ENCODE measurements at places on chromosomes 7 and 10. TPM values are rescaled to one million over a fixed set of nuclear protein-coding genes. Genes with fewer than 3 reads are reported as not detected.

Gene CUBN
- total RNA-seq: 6.8 TPM

Gene EN2
- total RNA-seq: not detected

- H3K4me3 ChIP-seq: peak overlapping the region; percentile 57
- H3K4me1 ChIP-seq: peaks cover 12% of the 10 kb centered on the region
- peak overlapping the region; percentile 59 for H3K27ac ChIP-seq
- no peaks in the 10 kb centered on the region for H3K27me3 ChIP-seq
These were observed 32.5 kb downstream of the GNA12 start for GRCh38 chr7:2811476-2812113.

DNA sequence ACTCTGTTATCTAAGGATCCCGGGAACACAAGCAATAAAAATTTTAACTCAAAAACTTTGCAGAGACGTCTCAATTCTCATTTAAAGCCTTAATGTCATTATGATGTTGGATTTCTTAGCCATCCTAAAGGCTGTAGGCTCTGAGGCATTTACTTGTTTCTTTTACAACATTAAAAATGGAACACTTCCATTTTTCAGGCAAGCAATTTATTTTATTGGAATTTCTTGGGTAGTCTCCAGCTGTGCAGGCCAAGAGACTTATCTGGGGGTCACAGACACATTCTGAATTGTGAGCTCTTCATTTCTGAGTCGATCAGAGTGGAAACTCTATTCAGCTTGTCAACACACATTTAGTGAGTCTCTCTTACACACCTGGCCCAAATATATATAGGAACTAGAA, 48.0 kb upstream of the KIF5B start:
- H3K4me1 ChIP-seq: peaks cover 13% of the 10 kb centered on the region
- DNase-seq: no peak
- H3K36me3 ChIP-seq: no peaks in the 10 kb centered on the region
- no peaks in the 10 kb centered on the region for H3K27me3 ChIP-seq
- H3K4me3 ChIP-seq: no peak overlapping the region
- peak overlapping the region; percentile 38 for H3K27ac ChIP-seq

GRCh38 chr7:31953432-31953831, 116.8 kb downstream of the PDE1C start:
- no peaks in the 10 kb centered on the region for H3K36me3 ChIP-seq
- no peak overlapping the region for H3K4me3 ChIP-seq
- H3K27ac ChIP-seq: no peak overlapping the region
- DNase-seq: no peak
- H3K4me1 ChIP-seq: no peaks in the 10 kb centered on the region
- no peaks in the 10 kb centered on the region for H3K27me3 ChIP-seq
